A549 treated with ZK216348 at 1 μM for 4 hours (cell line): ENCODE measurements at places on chromosomes 12 and 14. TPM values are rescaled to one million over a fixed set of nuclear protein-coding genes. Genes with fewer than 3 reads are reported as not detected.

KRT5 gene
- total RNA-seq = 0.20 to 0.49 TPM (median 0.25 TPM) in 5 replicates

TTC9 gene
- 2.3 to 3.0 TPM (median 2.8 TPM) in 5 replicates for total RNA-seq

AMHR2 gene
- total RNA-seq = 0.88 to 2.1 TPM (median 1.3 TPM) in 5 replicates

KRT3 gene
- total RNA-seq = 0.09 TPM in 1 of 5 replicates, not detected in the others

KRT74 gene
- total RNA-seq = not detected in 5 replicates

TSPAN9 gene
- total RNA-seq = 23.0 to 50.7 TPM (median 43.2 TPM) in 5 replicates

SIX6 gene
- not detected in 5 replicates for total RNA-seq

ADGRD1 gene
- 0.15 to 1.0 TPM (median 0.39 TPM) in 5 replicates for total RNA-seq

ACACB gene
- 7.9 to 10.6 TPM (median 10.0 TPM) in 5 replicates for total RNA-seq

ACSM4 gene
- not detected in 5 replicates for total RNA-seq

DDN gene
- 0.40 to 0.81 TPM (median 0.70 TPM) in 5 replicates for total RNA-seq

GATC gene
- total RNA-seq = 19.4 to 26.1 TPM (median 24.1 TPM) in 5 replicates

EXOC5 gene
- total RNA-seq = 18.6 to 47.4 TPM (median 39.3 TPM) in 5 replicates

GPR135 gene
- total RNA-seq = 0.70 to 1.0 TPM (median 1.0 TPM) in 5 replicates

STX2 gene
- total RNA-seq = 16.0 to 30.9 TPM (median 25.5 TPM) in 5 replicates

INSM2 gene
- 0.07 TPM in 1 of 5 replicates, not detected in the others for total RNA-seq

GPR33 gene
- total RNA-seq = not detected in 5 replicates

SMARCC2 gene
- 27.7 to 41.8 TPM (median 41.3 TPM) in 5 replicates for total RNA-seq

CARMIL3 gene
- total RNA-seq = 0.22 to 0.74 TPM (median 0.60 TPM) in 5 replicates
